ENCODE measurements at places on chromosomes 4 and X. TPM values are rescaled to one million over a fixed set of nuclear protein-coding genes. Genes with fewer than 3 reads are reported as not detected.

BCLAF3 gene
- polyA plus RNA-seq, result 4.0 TPM

RAB33A gene
- polyA plus RNA-seq, result 0.12 TPM

PDE6B gene
- 0.03 TPM for polyA plus RNA-seq

DNA sequence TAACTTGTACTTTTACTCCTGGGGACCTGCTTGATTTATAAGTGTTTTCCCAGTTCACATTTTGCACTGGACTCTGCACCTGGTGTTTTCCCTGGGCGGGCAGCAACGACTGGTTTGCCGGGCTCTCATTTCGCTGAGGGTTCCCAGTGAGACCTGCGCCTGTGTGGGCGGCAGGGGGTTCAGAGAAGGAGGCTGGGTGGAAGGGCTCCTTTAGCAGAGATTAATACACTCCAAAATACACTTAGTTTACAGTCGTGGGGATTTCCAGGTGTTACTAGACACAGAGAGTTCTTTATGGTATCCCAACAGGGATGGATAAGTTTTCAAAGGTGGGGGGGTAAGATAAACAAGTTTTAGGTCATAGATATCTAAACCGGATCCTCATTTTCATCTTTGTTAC is 53.0 kb upstream of the SHISA3 start:
- no peak for DNase-seq

DNA sequence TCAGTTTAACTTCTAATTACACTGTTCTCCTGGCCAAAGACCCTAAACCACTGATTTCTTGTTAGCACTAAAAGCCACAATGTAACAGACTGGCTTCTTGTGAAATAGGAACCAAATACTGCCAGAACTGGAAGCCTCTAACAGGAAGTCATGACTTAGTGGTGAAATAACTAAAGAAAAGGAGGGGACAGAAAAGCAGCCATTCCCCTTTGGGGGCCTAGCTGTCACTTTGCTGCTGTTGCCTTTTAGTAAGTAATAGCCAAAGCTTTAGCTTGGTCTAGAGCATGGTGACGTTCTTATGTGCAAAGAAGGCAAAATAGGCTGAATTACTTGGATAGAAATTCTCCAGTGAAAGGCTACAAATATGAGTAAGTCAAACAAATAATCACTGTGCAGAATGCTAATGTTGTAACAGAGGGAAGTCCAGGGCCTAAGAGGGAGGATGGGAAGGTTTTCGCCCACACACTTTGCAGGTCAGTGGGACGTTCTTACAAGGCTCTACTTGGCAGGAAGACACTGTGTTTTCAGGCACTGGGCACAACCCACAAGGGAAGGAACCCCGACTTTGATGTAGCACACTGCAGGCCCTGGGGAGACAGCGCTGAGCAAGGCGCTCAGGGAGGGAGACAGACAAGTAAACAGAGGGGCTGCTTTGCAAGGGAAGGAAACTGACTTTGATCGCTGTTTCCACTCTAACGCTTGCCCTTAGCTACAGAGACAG is 16.7 kb downstream of the GAB3 start:
- DNase-seq, result peak; percentile 19

DNA sequence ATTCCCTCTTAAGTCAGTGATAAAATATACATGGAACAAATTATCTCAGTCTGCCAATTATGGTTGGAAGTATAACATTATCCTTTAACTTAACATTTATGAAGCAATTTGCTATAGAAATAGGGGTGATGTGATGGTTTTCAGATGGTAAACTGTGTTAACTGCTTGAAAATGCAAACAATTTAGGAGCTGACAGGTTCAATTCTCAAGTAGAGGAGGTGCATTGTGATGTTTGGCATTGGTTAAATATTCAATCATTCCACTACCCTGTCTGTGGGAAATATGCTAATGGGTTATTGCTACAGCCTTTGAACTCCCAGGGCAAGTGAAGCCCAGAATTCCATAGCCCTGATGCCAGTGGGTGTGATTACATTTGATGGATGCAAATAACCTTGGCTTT is 243.4 kb upstream of the GK2 start:
- DNase-seq, result no peak

GRCh38 chrX:14398725-14399124 is 130.6 kb upstream of the GLRA2 start:
- no peak for DNase-seq

- no peak for DNase-seq
These were observed 130.9 kb downstream of the RNF150 start for GRCh38 chr4:141002323-141002805.

DNA sequence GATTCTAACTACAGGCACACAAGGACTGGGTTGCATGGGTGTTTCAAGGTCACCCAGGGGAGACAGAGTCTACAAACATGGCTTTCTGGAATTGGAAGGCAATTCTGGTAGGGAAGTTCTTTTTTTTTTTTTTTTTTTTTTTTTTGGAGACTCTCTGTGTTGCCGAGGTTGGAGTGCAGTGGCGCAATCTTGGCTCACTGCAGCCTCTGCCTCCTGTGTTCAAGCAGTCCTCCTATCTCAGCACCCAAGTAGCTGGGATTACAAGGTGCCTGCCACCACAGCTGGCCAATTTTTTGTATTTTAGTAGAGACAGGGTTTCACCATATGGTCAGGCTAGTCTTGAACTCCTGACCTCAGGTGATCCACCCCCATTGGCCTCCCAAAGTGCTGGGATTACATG is 16.3 kb upstream of the FHDC1 start:
- DNase-seq, result no peak

DNA sequence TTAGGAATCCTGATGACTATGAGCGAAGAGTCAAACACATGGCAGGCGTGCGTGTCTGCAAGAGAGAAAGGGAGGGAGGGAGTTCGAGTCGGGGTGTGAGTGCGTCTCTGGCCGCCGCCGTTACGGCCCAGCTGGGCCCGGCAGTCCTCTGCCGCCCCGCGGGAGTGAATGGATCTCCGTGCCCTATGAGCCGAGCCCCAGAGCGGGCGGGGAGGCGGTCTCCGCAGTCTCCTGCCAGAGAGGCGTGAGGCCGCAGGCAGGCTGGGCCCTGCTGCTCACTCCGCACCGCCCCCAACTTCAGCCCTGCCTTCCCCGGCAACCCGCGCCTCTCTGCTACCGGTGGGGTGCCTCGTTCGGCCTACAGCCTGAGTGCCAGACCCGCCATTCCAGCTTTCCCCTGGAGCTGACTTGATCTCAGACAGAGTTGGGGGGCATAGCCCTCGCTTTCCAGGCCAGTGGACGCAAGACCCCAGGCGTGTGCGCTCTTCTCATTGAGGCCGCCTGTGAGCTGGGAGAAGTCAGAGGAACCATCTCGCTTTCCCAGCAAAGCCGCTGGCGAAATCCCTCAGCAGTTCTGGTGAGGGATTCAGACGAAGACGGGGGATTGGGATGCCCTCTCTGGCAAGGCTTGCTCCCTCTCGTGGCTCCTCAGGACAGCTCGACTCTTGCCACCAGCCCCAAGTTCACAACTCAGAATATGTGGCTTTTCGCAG is 1.4 kb downstream of the SLC16A2 start:
- DNase-seq, result no peak

DNA sequence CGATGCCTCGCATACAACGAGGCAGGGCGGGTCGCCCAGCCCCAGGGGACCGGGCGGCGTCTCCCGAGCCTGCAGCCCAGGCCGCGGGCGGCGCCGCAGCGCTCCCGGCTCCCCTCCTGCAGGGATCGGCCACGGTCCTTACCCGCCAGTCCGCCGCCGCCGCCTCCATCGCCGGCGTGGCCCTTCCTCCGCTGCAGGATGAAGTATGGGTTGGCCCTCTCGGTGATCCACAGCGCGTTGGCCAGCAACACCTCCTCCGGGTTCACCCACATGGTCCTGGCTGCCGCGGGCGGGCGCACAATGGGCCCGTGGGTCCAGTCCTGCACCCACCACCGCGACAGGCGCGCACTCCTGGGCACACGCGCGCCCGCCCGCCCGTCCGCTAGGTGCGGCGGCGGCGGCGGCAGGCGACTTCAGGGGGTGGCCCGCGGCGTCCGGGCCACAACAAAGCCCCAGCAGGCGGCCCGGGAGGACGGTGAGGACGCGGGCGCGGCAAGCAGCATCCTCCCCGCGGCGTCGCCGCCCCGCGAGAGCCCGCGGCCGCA is 339 bp downstream of the TBC1D9 start:
- DNase-seq, result peak; percentile 28

Data from A549 (cell line).